ENCODE measurements at places on chromosomes 3 and 15.
A peak's percentile ranks its signal among the peaks of the same experiment; 100 is the strongest.

DNA sequence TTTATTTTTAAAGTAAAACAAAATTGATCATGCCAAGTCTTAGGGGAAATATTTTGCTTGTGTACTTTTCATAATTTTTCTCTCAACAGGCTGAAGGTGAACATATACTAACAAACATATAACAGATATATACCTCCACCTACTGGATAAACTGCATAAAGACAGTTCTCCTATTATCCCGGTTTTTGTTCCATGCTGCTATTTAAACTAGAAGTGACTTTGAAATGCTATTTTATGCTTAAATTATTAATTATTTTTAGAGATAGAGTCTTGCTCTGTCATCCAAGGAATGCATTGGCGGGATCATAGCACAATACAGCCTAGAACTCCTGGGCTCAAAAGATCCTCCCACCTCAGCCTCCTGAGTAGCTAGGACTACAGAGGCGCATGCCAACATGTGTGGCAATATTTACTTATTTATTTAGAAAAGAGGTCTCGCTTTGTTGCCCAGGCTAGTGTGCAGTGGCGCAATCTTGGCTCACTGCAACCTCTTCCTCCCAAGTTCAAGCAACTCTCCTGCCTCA lies 49.8 kb downstream of the ST3GAL6 start:
- DNase-seq = peak; percentile 75

DNA sequence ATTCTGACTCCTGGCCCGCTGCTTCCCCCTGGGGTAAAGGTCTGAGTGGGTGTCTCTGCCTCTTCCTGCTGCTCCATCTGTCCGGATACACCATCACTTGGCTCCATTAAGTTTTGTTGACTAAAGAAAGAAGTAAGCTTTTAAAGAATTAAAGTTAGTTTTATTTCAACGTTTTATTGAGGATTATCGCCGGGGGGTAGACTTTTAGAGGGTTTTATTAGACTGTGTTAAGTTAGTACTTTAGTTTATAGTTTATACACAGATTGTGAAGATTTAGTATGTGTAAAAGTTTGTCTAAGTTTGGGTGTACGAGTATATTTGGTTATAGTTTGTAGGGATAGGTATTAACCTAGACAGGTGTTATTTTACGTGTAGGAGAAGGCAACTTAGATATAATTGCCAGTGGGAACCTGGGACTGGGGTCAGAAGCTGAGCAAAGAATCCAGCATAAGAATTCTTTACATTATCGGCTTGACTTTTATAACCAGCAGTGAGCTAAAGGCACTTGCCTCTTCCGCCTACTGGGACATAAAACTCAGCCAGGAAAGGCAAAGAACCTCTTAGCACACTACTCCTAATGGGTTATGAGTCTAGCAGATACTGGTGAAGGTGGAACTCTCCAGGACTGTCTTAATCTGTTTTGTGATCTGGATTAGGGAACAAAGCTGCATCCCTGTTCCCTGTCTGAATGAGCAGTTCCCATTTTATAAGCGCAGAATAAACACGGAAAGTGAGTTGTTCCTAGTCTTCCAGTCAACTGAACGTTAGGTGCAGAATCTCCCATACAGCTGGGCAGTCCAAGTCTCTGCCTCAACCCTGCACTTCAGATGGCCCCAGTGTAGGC lies 131.3 kb downstream of the FAM43A start:
- no peak for DNase-seq

DNA sequence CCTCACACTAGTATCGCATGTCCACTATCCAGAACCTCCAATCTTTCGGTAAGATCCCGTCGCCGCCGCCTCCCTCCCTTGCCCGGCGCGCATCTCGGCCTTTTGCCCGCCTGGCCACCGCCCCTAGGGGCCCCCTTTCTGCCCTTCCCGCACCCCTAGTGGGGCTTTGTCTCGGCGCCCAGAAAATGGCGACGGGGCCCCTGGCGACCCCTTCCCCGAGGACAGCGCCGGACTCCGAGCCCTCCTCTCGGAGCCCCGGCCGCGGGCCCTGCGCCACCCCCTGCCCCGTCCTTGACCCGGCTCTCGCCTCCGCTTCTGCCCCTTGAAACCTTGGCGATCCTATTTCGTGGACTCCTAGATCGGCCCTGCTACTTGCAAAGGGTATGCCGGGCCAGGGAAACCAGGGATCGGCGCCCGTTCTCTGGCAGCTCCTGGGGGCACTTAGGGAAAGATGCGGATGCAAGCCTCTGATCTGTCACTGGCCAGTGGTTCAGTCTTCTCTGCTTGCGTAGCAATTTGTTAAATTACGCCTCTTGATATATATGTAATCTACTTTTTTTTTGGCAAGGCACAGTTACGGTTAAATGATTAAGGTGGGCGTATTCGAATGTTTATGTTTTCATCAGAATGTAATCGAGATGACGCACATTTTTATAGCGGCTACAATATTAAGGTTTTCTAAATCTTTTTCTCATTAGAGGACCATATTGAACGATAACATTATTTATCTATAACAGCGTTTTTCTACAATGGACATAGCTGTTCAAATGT lies 603 bp downstream of the EIF1B start:
- DNase-seq = no peak

GRCh38 chr3:48129921-48130320 lies 58.3 kb downstream of the CDC25A start:
- DNase-seq = no peak

GRCh38 chr15:74631935-74632560 lies 16.4 kb downstream of the CLK3 start:
- peak; percentile 27 for DNase-seq

GRCh38 chr3:117266806-117267205 lies 557.2 kb downstream of the TUSC7 start:
- DNase-seq = no peak

DNA sequence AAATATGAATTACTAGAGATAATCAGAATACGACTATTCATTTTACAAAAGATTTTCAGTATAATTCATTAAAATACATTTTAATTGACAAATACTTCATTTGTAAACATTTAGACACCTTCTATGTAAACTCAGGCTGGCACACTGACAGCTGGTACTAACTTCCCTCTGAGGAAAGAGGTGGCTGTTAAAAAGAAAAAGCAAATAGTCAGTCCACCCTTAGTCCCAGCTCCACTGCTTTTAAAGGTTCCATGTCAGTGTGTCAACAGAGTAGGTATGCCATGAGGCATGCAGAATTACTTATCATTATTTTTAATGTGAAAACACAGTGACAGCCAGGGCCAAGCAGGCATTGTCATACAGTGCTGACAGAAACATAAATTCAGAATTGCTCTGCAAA lies 16.1 kb downstream of the TM6SF1 start:
- DNase-seq = no peak

DNA sequence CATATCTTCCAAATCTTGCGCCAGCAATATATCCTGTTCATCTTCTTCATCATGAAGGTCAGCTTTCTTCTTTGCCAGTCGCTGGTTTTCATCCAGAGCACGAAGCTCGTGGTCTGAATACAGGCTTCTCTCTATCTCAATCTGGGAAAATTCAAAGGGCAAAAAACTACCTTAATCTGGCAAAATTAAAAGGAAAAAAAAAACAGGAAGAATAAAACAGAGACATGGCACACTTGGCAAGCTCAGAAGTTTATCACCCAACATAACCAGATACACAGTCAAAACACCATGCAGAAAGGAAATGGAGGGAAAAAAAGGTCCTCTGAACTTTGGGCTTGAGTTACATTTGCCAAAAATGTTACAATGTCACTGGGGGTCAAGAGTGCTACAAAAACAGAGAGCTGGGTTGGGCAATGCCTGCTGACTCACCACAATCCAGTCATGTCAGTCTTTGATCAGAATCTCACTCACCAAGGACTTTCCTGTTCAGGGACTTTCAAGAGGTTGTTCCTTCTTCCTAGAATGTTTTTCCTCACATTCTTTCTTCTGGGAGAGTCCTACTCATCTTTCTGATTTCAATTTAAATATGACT lies 1.5 kb downstream of the MRPL46 start:
- peak; percentile 71 for DNase-seq

- no peak for DNase-seq
These were observed 2.4 kb downstream of the SLCO3A1 start for GRCh38 chr15:91855684-91856489.

GRCh38 chr3:15298504-15298903 lies 33.9 kb downstream of the SH3BP5 start:
- no peak for DNase-seq

- DNase-seq = no peak
These were observed 20.4 kb downstream of the UROC1 start for GRCh38 chr3:126496894-126497850.
